Uterus (tissue), 4 donors: ENCODE measurements at places on chromosomes 5 and 9. TPM values are rescaled to one million over a fixed set of nuclear protein-coding genes. Genes with fewer than 3 reads are reported as not detected.

DNA sequence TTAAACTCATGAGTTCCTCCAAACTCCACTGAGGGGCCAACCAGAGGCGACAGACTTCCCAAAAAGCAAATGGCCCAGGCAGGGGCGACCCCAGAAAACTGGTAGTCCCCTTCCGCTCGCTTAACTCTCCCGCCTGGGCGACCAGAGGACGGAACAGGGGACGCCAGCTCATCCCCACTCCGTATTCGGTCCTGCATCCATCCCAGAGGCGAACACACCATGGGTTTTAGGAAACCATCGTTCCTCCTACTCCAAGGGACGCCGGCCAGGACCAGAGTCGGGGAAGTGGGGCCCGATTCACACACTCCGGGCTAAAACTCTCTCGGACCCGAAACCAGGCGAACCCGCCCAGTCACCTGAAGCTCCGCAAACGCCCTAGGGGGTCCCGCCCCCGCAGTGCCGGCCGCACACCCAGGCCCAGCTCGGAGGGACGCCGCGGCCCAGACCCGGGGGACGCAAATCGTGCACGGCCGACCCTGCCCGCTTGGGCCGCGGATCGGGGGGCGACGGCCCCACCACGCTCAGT is 478 bp downstream of the TEX10 start:
- H3K4me1 ChIP-seq: peaks cover 5% of the 10 kb centered on the region
- H3K27me3 ChIP-seq: no peaks in the 10 kb centered on the region
- peak overlapping the region; percentile 82 for H3K4me3 ChIP-seq

Gene SLC25A2
- not detected for total RNA-seq

Gene MED10
- total RNA-seq: 32.6 TPM

Gene ITGA1
- 94.0 TPM for total RNA-seq

DNA sequence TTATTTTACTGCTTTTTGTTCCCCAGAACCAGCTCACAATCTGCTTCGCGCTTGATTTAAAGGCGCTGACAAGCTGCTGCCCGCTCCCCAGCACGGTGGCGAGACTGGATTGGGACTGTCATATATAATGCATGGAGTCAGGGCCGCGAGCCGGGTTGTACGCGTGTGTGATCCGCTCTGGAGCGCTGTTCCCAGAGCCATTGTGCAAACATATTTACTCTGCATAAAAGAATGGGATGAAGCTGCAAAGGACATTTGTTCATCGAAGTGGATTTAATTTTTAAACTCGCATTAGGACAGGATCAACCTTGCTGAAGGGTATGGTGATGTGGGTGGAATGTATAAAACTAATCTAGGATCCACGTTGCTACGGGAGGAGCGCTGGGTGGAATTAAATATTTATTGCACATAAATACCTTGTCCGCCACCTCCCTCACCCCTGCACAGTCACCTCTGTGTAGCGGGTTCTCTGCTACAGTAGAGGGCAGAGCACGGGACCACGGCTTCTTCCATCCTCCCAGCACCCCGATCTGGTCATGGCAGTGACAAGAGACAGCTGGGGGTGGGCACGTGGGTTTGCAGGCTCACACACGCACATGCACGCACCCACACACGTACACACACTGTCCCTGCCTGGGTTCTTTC is 18.1 kb upstream of the FCN1 start:
- no peaks in the 10 kb centered on the region for H3K36me3 ChIP-seq
- H3K27ac ChIP-seq: no peak overlapping the region
- H3K27me3 ChIP-seq: no peaks in the 10 kb centered on the region

Gene CCDC192
- not detected for total RNA-seq

- no peak for DNase-seq
- no peaks in the 10 kb centered on the region for H3K36me3 ChIP-seq
- no peak overlapping the region for H3K4me3 ChIP-seq
- no peaks in the 10 kb centered on the region for H3K27me3 ChIP-seq
Measured at GRCh38 chr9:115006660-115007059, 76.3 kb upstream of the TNFSF8 start.

DNA sequence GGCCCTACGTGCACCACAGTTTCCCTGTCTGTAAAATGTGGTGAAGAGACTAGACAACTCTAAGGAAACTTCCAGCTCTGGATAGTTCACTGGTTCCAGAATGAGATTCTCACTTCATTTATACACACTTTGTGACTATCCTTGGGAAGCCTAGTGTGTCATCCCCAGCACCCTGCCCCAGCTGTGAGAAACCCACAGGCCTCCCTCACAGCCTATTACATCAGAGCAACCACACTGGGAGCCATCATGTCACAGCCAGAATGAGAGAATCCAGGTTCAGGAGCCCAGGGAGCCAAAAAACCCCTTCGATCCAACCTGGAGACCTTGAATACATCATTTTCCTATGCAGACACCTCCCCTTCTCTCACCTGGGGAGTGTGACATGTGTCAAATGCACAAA is 21.0 kb upstream of the HAND1 start:
- no peaks in the 10 kb centered on the region for H3K36me3 ChIP-seq
- no peak for DNase-seq
- H3K27me3 ChIP-seq: no peaks in the 10 kb centered on the region
- no peak overlapping the region for H3K27ac ChIP-seq
- H3K4me3 ChIP-seq: no peak overlapping the region

Gene MGAT4B
- 31.8 TPM for total RNA-seq

Gene JMY
- 41.3 TPM for total RNA-seq

DNA sequence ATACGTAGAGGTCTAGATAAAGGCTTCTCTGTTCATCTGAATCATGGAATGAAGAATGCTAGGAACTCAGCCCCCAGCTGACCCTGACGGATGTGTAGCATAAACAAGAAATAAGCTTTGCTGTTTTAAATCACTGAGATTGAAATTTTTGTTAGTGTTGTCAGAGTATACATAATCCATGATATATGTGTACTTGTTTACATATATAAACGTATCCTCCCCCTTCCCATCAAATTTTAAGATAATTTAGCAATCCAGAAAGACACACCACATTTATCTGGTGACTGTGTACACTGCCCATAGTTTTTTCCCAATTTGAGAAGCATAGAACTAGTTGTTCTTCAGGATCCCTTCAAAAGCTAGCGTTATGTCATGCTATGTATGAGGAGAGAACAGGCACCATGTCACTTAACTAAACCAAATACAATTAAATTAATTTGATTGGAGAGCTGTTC is 80.8 kb upstream of the OSMR start:
- no peaks in the 10 kb centered on the region for H3K4me1 ChIP-seq
- no peak overlapping the region for H3K4me3 ChIP-seq
- DNase-seq: no peak

DNA sequence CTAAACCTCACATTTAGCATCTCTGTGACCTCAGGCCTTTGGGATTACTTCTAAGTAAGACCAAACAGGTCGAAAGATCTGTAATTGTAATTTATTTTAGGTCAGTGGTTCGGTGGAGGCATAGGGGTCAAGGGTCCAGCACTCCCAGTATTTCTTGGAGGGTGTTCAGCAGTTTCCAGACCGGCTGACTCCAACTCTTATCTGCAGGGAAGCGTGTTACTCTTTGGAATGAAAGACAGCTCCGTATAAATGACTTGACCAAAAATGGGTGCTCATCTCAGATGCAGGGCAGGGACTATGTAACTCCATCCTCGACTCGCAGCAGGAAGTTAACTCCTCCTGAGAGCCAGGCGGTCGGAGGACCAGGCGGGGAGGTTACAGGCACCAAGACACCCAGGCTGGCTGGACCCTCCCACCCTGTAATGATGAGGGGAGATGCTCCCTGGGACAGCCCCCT is 620 bp upstream of the VPS13A start:
- H3K27ac ChIP-seq: peak overlapping the region; percentile 82
- no peaks in the 10 kb centered on the region for H3K27me3 ChIP-seq
- H3K4me3 ChIP-seq: peak overlapping the region; percentile 81
- no peaks in the 10 kb centered on the region for H3K4me1 ChIP-seq
- H3K36me3 ChIP-seq: no peaks in the 10 kb centered on the region
- no peak for DNase-seq

Gene STPG3
- total RNA-seq: not detected

- H3K36me3 ChIP-seq: no peaks in the 10 kb centered on the region
- H3K4me1 ChIP-seq: no peaks in the 10 kb centered on the region
- no peak overlapping the region for H3K27ac ChIP-seq
- no peak for DNase-seq
- H3K27me3 ChIP-seq: no peaks in the 10 kb centered on the region
Measured at GRCh38 chr9:129867136-129868022, 32.1 kb downstream of the USP20 start.

- no peak overlapping the region for H3K27ac ChIP-seq
- no peak for DNase-seq
- H3K36me3 ChIP-seq: no peaks in the 10 kb centered on the region
- H3K27me3 ChIP-seq: no peaks in the 10 kb centered on the region
- H3K4me3 ChIP-seq: no peak overlapping the region
Measured at GRCh38 chr5:32646061-32646969, 61.0 kb downstream of the SUB1 start.

Gene GFRA3
- total RNA-seq: 0.30 TPM

DNA sequence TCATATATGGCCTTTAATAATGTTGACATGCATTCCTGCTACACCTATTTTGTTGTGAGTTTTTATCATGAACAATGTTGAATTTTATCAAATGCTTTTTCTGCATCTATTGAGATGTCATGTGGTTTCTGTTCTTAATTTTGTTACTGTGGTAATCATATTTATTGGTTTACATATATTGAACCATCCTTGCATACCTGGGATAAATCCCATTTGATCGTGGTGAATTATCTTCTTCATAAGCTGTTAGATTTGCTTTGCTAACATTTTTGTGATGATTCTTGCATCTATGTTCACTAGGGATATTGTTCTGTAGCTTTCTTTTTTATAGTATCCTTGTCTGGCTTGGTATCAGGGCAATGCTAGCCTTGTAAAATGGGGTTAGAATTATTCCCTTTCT is 222.0 kb downstream of the WDR70 start:
- H3K27ac ChIP-seq: no peak overlapping the region
- H3K4me1 ChIP-seq: peaks cover 4% of the 10 kb centered on the region
- H3K4me3 ChIP-seq: no peak overlapping the region
- H3K36me3 ChIP-seq: no peaks in the 10 kb centered on the region
- H3K27me3 ChIP-seq: no peaks in the 10 kb centered on the region

DNA sequence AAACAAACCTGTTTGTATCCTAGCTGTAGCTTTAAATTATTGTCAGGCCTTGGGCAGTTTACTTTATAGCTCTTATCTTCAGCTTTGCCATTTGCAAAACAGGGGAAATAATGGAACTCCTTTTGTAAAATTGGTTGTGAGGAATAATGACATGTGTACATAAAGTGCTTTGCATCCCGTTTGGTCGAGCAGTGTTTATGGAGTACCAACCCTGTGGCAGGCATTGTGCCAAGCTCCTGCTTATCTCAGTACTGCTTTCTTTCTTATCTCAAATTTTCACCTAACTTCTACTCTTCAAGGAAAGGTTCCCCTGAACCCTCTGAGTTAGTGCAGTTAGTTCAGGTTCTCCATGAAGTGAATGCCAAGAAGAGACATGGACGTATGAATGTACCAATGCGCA is 9.4 kb upstream of the TENT2 start:
- no peaks in the 10 kb centered on the region for H3K36me3 ChIP-seq
- no peaks in the 10 kb centered on the region for H3K4me1 ChIP-seq
- H3K27ac ChIP-seq: no peak overlapping the region
- H3K27me3 ChIP-seq: no peaks in the 10 kb centered on the region

DNA sequence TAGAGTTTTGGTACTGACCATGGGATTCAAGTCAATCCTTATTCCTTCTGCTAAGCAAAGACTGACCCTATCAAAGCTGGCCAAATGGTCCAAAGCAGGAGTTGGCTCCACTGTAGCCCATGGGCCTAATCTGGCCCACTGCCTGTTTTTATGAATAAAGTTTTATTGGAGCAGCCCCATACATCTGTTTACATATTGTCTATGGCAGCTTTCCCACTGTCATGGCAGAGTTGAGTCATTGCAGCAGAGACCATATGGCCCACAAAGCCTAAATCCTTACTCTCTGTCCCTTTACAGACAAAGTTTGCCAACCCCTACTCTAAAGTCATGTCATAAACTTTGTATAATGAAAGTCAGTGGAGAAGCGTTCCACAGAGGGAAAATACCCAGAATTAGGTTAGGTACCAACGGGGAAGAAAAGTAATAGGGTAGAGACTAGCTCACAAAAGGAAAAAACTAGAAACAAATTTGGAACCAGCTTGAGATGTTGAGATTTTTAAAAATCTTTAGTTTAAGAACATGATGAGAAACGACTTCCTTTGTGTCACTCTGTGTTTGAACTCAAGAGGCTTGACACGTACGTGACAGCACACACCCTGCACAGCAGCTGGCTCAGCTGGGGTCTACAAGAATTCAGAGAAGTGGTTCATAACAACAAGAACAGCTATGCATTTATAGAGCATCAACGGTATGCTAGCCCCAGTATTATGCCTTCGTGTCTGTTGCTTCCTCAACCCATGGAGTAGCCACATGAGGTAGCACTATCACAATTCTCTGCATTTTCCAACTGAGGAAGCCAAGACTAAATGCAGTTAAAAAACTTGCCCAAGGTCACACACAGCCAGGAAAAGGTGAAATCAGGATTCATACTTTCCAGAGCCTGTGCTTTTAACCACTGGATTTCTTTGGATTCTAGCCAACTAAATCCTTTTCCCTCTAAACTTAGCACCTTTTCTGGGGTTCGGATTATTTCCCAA is 198.9 kb upstream of the WWC1 start:
- H3K27me3 ChIP-seq: no peaks in the 10 kb centered on the region
- H3K27ac ChIP-seq: peak overlapping the region; percentile 10
- H3K4me1 ChIP-seq: no peaks in the 10 kb centered on the region
- H3K36me3 ChIP-seq: no peaks in the 10 kb centered on the region
- DNase-seq: no peak

Gene DMRT2
- total RNA-seq: 3.1 TPM

Gene FAF2
- 12.3 TPM for total RNA-seq

- H3K27ac ChIP-seq: no peak overlapping the region
- H3K4me3 ChIP-seq: no peak overlapping the region
- no peaks in the 10 kb centered on the region for H3K36me3 ChIP-seq
- no peaks in the 10 kb centered on the region for H3K27me3 ChIP-seq
Measured at GRCh38 chr5:107615299-107615817, 55.4 kb downstream of the EFNA5 start.

Gene ACOT12
- not detected for total RNA-seq

- no peak for DNase-seq
- H3K27me3 ChIP-seq: no peaks in the 10 kb centered on the region
- no peak overlapping the region for H3K27ac ChIP-seq
- no peaks in the 10 kb centered on the region for H3K4me1 ChIP-seq
- no peaks in the 10 kb centered on the region for H3K36me3 ChIP-seq
Measured at GRCh38 chr9:14243514-14244042, 70.4 kb downstream of the NFIB start.

DNA sequence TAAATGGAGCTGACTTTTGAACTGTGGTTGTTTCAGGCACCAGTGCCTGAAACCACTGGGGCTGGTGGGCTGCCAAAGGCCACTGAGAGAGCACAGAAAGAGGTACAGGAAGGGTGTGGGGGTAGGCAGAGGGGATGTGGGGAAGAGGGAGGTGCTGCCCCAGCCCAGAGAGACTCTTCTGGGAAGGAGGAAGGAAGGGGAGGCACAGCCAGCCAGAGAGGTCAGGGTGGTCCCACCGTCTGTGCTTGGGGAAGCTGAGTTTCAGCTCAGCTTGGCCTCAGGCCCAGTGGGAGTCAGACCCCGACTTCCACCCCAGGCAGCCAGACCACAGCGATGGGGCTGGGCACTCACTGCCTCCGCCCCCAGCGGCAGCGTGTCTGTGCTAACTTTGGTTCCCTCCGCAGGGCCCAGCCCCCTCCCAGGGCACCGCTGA is 8.6 kb upstream of the PHYKPL start:
- H3K4me3 ChIP-seq: no peak overlapping the region
- no peaks in the 10 kb centered on the region for H3K27me3 ChIP-seq
- peak overlapping the region; percentile 33 for H3K27ac ChIP-seq
- no peak for DNase-seq
